CD4-positive, alpha-beta T cell treated with Interleukin-4 for 1 hour (primary cell): ENCODE measurements at places on chromosomes 5 and 9.

DNA sequence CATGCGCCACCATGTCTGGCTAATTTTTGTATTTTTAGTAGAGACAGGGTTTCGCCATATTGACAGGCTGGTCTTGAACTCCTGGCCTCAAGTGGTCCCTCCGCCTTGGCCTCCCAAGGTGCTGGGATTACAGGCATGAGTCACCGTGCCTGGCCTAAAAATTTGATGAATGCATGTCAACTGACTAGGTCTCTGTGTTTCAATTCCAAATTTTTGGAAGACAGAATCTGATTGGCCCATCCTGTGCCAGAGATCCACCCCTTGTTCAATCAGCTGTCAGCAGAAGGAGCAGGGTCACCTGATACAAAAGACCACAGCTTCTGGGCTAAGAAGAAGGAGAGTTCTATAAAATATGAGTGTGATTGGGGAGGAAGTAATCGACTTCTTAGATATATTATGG lies 43.5 kb upstream of the COL15A1 start:
- DNase-seq: no peak

- DNase-seq: no peak
These were observed 57.0 kb downstream of the DUSP1 start for GRCh38 chr5:172713809-172714490.

- no peak for DNase-seq
These were observed 20.1 kb upstream of the LAMC3 start for GRCh38 chr9:130988905-130989304.

DNA sequence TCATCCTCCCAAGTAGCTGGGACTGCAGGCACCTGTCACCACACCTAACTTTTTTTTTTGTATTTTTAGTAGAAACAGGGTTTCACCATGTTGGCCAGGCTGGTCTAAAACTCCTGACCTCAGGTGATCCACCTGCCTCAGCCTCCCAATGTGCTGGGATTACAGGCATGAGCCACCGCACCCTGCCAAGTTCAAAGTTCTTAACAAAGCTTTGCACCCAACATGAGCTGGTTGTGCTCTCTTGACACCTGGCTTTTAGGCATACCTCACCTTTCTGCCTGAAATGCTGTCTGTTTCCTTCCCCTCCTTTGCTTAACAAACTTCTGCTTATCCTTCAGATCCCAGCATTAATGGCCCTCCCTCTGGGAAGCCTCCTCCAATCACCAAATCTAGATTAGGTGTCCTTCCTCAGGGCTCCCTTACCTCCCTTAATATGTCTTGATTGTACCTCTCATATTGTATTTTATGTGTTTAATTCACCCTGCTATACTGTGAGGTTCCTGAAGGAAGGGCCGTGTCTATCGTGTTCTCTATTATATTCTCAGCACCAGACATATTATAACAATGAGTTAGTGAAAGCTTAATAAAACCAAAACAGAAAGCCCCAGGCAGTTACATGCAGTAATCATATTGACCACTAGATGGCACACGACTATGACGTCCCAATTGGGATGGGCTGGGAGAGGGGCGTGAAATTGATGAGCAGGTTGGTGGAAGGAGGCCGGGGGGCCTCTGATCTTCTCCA lies 62.9 kb upstream of the PPARGC1B start:
- no peak for DNase-seq

DNA sequence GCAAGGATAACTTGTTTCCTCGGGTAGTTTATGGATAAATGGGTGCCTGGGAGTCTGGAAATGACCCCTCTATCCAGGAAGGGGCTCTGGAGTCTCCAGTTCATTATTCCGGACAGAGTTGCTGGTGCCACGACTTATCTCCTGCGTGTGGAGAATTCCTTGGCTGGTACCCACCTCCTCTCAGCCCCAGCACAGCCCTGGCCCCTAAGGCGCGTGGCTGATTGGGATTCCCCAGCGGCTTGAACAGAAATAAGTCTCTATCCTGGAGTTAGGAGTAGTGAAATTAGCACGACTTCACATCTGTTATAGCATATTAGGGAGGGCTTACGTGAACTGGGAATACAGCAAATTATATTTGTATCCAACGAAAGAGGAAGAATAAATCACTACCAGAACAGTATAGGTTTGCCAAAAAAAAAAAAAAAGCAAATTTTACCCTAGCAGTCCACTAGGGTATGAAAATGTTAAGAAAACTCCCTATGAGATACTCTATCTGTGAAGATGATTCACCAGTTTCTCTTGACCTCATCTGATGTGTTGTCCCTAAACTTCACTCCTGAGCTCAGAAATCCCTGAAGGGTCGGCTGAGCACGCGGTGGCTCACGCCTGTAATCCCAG lies 172.5 kb upstream of the OTULINL start:
- DNase-seq: no peak

GRCh38 chr5:119347991-119348390 lies 7.8 kb upstream of the TNFAIP8 start:
- no peak for DNase-seq

DNA sequence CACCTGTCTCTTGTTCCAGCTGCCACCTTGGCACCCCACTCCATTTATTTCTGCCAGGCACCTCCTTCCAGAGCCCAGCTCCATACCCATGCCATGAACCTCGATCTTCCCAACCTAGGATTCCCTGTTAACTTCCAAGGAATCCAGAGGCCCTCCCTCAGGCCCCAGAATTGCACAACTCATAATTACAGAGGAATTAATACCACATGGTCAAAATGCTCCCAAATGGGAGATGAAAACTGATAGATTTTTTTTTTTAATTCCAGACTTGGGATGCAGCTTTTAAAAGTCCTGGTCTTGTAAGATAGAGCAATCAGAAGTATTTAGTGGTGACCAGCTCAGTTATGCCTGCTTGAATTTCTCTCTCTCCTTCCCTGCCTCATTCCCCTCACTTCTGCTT lies 96.2 kb upstream of the CCDC112 start:
- DNase-seq: no peak

- DNase-seq: no peak
These were observed 24.6 kb upstream of the IFNB1 start for GRCh38 chr9:21102305-21102704.

GRCh38 chr9:105157171-105157583 lies 87.3 kb upstream of the SLC44A1 start:
- DNase-seq: peak; percentile 55

DNA sequence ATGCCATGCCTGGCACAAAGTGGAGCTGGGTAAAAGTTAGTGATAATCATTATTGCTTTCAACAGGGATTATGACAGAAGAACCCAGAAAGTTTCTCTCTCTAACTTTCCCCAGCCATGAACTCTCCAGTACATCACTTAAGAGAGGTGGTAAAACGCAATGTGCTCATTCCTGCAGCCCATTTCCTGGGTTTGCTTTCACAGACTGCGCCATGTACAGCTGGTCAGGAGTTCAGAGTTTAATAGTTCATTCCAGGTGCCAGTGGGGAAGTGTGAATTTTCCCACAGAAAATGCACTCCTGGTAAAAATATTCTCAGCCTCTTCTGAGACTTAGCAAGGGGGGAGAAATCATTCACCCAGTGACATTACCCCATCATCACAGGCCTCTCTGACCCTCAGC lies 35.5 kb downstream of the ADAM19 start:
- DNase-seq: no peak

DNA sequence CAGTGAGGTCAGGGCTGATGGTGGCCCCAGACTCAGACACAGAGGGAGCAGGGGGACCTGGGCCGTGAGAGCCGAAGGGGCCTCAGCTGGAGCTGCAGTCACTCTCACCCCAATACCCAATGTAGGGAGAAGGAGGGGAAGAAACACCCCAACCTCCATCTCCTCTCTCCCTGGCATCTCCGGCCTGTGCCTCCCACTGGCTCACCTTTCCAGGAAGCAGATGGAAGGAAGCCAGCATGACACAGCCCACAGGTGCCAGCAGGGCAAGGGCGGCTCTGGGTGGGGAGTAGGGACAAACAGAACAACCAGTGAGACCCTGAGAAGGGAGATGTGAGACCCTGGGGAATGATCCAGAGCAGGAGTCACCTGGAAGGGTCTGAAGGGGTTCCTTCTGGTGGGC lies 3.0 kb upstream of the CRB2 start:
- DNase-seq: no peak

DNA sequence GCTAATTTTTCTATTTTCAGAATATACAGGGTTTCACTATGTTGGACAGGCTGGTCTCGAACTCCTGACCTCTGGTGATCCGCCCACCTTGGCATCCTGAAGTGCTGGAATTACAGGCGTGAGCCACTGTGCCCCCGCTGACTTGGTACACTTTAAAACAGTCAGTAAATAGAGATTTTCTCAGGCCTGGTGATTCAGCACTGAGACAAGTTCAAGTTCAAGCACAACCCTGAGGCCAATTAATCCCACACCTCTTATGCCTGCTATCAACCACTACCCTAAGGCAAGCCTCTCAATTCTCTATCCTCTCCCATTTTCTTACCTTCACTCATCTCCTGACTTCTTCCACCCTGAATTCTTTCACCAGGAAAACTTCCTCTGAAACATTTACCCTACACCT lies 18.9 kb downstream of the MUSK start:
- no peak for DNase-seq

- no peak for DNase-seq
These were observed 339.1 kb upstream of the PRR16 start for GRCh38 chr5:120124961-120125360.

DNA sequence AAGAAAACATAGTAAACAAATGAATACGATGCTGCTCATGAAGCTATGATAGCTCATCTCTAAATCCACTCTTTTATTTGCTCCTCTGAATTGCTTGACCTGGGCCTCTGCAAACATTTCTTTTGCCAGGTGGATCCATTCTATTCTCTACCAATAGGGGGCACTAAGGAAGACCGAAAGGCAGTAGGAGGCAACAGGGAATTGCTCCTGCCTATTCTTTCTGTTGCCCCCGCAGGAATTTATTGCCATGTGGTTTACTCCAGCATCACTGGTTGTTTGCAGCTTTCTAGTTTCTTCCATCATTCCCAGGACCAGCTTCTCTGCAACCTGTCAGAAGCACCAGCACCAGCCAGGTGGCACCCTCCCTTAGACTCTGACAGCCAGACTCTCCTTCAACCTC lies 5.3 kb downstream of the GAPT start:
- DNase-seq: no peak

- peak; percentile 62 for DNase-seq
These were observed at the start of gene ANXA6 for GRCh38 chr5:151157426-151158286. Gene ANXA6 (minus strand): TSS chr5:151157779. CDS start chr5:151147901, 9,878 bp downstream.

DNA sequence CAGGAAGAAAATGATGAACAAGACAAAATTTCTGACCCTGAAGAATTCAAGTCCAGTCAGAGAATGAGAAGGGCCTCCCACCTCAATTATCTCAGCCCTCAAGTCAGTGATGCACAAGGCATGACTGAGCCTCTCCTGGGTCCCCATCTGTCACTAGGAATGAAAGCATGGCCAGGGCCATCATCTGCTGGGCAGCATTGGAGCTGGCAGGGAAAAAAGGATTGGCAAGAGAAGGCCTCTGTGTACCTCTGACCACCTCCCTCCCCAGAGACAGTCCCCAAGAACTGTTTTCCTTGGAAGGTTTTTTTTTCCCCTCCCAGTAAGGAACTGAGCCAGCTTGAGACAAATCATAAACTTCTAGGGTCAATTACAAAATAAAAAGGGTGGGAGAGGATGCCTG lies 76.7 kb downstream of the KLHL3 start:
- DNase-seq: no peak

- no peak for DNase-seq
These were observed 21.6 kb downstream of the LNPEP start for GRCh38 chr5:96957254-96958049.

DNA sequence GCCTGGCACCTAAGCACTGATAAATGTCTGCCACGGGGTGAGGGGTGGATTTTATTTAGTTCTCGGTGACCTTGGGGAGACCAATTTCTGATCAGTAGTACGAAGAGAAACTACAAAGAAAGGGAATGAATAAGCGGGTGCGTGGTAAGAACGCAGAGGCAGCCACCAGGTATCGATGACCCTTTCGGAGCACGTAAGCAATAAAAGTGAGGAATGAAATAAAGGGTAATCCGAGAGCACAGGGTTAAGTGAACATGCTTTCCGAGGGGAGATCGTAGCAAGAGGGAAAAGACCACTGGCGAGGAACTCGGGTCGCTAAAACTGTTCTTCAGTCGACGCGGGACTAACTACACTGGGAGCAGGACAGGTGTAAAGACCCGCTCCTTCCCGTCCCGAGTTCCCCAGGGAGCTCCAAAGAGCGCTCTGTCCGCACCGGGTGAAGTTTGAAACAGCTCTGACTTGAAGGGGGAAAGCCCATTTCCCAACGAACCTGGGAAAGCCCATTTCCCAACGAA lies 1.1 kb downstream of the ELOVL7 start:
- DNase-seq: no peak

DNA sequence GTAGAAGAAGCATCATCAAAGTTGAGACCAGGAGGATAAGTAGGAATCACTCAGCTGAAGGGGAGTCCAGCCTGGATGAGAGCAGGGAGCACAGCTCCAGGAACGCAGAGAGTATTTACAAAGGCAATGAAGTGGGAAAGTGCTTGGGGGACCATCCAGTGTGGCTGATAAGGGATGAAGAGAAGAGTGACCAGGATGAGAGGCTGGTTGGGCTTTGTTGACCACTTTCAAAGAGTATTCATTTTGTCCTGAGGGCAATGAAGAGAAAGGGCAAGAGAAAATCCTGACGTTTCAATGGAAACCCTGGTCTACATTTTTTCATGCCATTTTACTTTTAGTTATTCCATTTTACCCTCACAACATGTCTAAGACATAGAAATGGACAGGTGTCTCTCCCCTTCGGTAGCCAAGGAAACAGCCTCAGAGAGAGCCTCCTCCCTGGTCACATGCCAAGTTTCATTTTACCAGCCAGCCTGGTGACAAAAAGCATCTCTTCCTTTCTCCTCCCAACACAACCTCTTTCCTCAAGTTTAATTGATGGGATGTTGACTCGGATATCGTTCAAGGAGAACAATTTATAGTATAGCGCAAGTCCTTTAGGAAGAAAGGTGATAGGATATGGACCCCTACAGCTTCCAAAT lies 492.7 kb upstream of the CLINT1 start:
- no peak for DNase-seq

GRCh38 chr9:127522727-127523126 lies 71.4 kb downstream of the LRSAM1 start:
- DNase-seq: no peak

DNA sequence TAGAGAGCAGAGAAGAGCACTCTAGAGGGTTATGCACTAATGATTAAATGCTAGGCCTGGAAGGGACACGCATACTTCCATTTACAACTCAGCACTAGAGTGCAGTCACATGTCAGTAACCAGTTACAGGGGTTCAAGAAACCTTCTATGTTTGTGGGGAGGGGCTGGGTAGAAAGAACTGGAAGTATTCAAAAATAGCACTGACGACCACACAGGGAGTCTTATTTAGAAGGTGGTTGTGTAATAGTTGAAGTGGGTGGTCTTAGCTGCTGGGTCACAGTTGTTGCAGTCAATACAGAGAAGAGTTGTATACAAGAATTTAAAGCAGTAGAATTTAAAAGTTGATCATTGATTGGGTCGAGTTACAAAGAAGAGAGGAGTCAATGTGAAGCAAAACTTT lies 15.4 kb downstream of the AOPEP start:
- DNase-seq: no peak

DNA sequence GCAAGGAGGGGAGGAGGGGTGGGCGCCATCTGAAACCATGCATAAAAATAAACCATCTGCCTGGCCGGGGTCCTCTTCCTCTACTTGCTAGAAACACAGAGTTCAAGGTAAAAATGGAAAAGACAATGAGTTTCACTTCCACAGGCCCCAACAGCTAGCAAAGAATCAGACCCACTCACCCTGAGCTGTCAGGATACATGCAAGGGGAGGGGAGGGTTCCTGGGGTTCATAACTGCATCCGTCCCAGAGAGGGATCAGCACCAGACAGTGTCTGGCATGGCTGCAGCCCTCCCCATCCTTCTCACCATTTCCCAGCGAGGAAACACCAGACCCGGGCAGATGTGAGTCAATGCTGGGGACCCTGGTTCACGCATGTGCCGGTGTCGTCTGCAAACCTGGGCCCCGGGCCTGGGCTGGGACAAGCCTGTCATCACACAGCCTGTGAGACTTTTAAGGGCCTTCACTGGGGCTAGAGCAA lies 55.4 kb downstream of the SEMA4D start:
- DNase-seq: no peak
